ENCODE measurements at places on chromosomes 2 and 18.

DNA sequence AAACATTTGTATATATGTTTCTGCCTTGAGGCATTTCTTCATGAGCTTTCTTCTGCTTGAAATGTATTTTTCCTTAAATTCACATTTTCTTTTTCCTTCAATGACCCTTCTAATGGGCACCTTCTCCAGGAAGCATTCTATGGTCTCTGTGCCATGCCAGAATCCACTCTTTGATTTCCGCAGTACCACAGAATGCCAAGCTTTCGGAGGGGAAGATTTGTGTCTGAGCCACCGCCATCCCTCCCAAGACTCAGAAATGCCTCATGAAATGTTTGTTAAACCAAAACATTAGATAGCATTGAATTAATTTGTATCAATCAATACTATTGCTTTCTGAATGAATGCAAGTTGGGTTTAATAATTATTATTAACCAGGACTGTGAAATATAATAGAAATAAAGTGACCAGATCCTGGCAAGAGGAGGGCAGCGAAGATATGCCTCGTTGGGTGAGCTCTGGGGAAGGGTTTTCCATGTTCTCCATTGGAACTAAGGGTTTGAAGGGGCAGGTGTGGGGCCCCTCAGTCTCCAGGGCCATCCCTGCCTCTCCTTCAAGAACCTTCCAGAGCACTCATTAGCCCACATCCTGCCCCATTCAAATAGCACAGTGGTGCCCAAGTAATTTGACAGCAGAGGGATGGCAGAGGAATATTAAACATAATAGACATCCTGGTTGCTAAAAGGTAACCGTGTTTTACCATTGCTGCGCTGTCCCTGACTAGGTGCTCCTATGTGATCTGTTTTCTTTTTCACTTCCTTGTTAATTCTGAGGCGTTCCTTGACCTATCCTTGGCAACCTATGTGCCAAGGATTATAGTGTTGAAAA, 189.6 kb downstream of the MYCN start:
- no peak for DNase-seq

GRCh38 chr2:234971496-234971895, 19.7 kb downstream of the SH3BP4 start:
- DNase-seq: no peak

DNA sequence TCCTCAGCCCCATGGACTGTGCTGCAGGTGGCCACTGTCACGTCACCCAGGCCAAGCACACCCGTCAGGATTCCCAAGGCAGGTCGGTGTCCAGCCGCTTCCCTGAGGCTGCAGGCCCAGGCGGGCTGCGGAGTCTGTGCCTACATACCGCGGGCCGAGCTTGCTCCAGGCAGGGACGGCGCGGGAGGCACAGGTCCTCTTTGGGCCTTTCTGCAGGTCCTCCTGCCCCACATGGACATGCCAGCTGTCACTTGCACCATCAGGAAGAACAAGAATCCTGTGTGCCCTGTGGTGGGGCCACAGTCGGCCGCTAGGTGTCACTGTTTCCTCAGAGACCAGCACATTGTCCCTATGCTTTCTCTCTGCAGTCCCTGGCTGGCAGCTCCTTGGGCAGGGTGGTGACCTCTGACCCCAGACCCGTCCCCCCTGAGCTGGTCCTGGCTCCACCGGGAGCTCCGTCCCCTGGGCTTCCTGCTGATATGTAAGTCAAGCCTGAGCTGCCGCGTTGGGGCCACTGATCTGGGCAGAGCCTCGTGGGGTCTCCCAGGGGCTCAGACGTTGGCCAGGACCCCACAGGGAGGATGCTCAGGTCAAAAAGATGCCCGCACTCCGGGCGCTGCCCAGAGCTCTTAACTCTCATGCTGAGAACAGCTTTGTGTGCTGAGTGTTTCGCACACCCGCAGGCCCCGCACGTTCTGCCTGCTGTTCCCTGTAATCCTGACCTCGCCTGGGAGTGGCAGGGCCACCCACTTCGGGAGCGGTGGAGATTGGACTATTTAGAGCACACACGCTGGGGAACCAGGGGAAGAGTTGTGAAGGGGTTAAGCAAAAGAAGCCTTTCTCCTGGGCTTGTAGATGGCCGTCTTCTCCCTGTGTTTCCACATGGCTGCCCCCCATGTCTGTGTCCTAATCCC, 17.3 kb upstream of the AGXT start:
- DNase-seq: peak; percentile 33

- no peak for DNase-seq
Measured at GRCh38 chr2:226190479-226191252, 609.0 kb downstream of the IRS1 start.

GRCh38 chr2:128379021-128380015, 60.6 kb upstream of the HS6ST1 start:
- peak; percentile 92 for DNase-seq

DNA sequence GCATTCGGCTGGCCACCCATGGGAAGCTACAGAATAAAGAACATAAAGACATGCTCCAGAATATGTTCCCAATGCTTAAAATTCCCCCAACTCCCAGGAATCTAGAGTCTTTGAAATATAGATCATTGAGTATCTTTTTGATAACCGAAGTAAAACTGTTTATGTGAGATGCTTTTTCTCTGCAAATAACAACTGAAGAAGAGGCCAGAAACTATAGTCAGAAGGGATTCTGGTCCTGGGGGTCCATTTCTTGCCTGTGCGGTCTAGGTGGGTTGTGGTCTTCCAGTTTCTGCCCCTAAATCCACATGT, 30.6 kb upstream of the SLC66A3 start:
- DNase-seq: no peak

- no peak for DNase-seq
Measured at GRCh38 chr2:101153787-101154186, 2.6 kb upstream of the TBC1D8 start.
